Right renal cortex interstitium (tissue), 3 donors: ENCODE measurements at places on chromosomes 2 and 18. TPM values are rescaled to one million over a fixed set of nuclear protein-coding genes. Genes with fewer than 3 reads are reported as not detected.
A peak's percentile ranks its signal among the peaks of the same experiment; 100 is the strongest.

DNA sequence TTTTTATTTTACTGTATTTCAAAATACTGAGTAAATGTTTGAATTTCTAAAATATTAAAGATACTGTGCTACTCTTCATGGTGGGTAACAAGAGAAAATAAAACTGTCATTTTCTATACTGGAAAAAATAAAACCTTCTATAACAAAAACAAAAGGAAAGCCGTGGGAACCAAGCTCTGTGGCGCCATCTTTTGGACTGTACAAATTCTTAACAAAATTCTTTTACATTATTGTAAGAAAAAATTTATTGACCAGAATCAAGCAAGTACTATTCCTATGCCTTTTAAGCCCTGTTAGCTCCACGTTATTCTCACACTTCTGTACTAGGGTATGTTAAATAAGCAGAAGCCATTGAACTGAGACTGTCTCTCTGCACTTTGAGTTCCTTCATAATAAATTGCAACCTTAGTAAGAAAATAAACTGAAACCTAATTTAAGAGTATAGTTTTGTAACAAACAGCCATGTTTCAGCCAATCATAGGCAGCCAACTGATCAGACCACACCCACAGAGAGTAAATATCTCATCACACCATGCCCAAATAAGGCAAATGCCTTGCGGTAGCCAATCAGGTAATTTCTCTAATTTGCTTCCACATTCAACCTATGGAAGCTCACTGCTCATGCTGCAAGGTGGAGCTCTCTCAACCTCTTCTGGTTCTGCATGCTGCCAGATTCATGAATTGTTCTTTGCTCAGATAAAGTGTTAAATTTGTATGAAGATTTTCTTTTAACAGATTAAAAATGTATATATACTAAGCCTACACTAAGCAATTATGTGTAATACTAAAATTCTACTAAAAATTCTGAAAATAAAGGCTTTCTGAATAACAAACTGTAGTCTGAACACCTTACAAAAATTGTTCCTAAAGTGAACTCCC is 42.2 kb downstream of the HIBCH start:
- DNase-seq, result peak; percentile 3

- DNase-seq, result no peak
These were observed 94.5 kb upstream of the CHRNA1 start for GRCh38 chr2:174858745-174859144.

DNA sequence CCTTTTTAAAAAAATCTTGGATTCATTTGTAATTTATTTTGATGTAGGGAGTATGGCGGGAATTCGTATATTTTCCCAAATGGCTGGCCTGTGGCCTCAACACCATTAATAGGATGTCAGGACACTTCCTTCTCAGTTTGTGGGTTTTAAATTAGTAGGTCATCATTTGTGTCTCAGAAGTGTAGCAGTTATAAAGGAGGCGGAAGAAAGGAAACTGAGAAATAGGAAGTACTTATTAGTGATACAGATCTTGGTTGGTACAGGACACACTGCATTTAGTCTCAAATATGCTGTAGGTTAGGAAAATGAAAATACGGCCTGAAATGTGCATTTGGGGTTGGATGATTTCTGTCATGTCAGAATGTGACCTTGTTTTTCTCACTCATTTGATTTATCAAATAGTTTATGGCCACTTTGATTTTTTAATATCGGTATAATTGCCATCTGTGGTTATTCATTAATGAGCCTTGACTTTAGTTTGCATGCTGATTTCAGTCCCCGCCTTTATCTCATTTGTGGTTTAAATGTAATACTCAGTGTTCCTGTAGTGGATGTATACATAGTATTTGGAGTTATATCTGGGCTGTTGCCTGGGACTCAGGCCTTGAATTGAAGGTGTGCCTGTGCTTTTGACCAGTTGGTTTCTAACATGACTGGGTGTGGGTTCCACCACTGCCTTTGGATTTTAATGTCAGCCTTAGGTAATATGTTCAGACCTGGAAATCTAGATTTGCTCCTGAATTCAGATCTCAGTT is 31.4 kb downstream of the ZCCHC2 start:
- DNase-seq, result no peak

DNA sequence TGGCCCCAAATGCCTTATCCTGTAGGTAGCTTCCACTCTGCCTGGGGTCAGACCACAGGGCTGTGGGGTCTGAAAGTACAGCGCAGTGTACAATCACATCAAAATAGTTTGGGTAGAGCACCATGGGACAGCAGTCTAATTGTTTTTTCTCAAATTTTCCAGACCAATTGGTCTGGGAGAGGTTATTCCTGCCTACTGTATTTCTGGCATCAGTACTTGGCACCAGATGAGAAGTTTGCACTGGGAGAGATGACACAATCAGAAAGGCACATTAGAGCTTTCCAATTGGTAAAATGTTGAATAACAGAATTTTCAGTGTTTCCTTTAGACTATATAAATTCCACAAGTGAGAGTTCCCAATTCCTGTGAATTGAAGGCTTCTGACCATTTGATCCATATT is 30.9 kb upstream of the LRRTM1 start:
- no peak for DNase-seq

DNA sequence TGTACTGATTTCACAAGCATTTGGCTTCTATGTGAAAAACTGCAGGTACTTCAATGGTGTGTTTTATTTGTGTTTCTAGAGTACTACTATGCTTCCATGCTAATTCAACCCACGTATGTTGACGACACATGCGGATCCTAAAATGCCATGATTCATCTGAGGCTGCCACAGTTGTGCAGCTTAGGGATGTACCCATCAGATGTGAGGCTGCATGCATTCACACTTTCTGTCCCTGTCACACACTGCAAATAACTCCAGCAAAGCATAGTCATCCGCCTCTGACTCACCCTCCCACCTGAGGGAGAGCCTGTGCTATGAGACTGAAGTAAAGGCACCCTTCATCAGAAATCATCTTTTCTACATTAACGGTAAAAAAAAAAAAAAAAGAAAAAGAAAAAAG is 22.1 kb upstream of the SERTAD2 start:
- no peak for DNase-seq

DNA sequence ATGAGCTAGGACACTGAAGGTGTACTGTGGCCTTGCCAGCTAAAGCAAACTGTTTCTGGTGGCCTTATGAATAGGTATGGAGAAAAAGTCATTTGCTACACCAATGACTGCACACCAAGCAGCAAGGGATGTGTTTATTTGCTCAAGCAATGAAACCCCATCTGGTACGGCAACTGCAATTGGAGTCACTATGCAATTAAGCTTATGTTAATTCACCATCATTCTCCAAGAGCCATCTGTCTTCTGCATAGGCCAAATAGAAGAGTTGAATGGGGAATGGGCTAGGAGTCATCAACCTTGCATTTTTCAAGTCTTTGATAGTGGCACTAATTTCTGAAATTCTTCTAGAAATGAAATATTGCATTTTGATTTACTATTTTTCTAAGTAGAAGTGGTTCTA is 372.0 kb downstream of the KCNJ3 start:
- no peak for DNase-seq

The GALR1 gene
- polyA plus RNA-seq, result 0.06 TPM
